ENCODE measurements at places on chromosomes 4 and X.

DNA sequence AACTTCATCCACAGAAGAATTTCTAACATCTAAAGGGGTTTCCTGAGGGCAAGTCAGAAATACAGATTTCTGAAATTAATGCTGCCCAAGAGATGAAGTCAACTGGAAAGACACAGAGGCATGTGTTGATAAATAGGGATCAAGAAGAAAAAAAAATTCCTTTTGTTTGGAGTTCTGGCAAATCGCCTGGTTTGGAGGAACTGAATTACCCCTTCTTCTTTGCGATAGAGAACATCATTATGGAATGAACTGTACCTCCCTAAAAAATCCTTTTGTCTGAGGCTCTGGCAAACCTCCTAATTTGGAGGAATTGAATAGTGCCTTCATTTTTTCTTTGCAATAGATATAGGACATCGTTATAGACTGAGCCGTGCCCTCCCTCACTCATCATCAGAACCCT lies 200.9 kb downstream of the DHRSX start:
- peak; percentile 8 for DNase-seq

- no peak for DNase-seq
These were observed 150.3 kb downstream of the FBXW7 start for GRCh38 chr4:152385551-152385950.

DNA sequence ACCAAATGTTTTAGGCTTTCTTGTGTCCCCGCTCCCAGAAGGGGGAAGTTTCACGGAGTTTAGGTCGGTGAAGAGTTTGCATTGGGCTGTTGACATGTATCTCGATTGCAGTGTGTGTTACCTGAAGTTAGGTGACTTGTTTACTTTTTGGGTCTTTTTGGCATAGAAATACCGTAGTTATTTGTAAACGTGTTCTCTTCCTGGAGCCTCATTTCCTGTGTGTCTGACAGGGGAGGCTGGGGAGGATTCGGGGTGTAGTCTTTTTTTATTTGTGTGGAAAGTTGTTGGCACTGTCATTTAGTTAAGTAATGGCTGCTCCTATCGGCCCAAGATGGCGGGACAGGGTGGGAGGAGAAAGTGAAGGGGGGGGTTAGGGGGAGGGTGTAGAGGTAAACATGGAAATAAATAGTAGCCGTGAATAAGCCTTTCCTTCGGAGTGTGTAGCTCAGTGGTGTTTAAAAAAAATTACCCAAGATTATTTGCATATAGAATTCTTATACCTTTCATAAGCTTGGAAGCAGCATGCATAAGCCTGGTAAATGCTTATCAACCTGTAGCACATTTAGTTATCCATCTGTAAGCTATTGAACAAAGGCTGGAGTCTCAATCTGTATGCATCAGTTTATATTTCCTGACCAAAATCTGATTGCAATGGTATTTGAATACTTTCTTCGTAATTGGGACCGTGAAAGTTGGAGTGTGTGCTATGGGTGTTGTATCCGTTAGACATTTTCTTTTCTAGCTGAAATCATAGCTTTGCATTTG lies 1.6 kb downstream of the KDM6A start:
- DNase-seq, result no peak

DNA sequence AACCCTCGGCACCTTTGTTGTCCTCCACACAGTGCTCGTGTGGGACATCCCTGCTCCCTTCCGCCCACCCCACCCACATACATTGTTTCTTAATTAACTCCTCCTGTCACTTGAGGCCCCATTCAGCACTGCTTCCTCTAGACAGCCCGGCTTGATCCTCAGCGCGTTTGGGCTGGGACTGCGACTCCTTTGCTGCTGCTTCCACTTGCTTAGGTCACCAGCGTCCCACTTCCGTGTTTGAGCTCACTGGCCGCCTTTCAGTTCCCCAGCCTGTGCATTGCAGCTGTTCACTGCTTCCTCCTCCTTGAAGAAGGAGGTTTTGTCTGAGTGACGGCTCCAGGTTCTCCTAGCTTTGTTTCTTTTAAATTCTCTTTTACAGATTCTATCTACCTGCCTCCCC lies 16.1 kb downstream of the RNF4 start:
- DNase-seq, result no peak

GRCh38 chr4:21451032-21451431 lies 497.5 kb downstream of the KCNIP4 start:
- DNase-seq, result no peak

DNA sequence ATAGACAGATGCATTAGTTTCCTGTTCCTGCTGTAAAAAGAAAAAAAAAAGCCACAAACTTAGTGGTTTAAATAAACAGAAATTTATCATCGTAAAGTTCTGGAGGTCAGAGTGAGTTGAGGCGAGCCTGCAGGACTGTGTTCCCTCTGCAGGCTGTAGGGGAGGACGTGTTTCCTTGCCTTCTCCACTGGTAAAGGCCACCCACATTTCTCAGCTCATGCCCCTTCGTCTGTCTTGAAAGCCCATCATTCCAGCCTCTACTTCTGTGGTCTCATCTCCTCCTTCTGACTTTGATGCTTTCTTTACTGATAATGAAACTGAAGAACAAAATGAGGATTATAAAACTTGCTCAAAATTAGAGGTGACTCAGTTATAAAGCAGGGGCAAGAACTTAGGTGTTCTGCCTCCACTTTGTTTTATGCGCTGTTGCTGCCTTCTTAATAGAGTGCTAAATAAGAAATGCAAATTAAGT lies 143.0 kb downstream of the STIM2 start:
- no peak for DNase-seq

DNA sequence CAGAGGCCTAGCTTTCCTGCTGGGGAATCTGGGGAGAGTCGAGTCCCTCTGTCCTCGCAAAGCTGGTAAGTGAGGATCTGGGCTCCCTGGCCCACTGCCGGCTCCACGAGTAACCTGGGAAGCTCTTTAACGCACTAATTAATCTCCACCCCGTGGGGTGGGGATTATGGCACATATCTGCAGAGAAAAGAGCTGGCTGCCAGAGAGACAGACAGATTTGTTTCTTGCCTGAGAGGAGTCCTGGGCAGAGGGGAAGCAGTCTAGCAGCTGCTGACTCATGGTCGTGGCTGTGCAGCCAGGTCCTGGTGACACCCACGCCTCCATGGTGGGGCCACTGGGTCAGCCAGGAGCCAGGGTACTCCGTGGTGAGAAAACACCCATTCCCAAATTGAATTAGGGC lies 14.0 kb downstream of the SORCS2 start:
- DNase-seq, result no peak

- DNase-seq, result no peak
These were observed 496.8 kb downstream of the CENPC start for GRCh38 chr4:67048530-67048929.

DNA sequence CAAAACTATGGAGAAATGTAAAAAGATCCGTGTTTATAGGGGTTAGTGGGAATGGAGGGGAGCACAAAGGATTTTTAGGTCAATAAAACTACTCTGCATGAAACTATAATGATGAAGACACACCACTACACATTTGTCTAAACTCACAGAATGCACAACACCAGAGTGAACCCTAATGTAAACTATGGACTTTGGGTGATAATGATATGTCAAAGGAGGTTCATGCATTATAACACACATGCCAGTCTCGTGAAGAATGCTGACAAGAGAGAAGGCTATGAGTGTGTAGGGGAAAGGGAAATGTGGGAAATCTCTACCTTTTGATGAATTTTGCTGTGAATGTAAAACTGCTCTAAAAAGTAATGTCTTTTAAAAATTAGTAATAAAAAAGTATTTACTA lies 183.3 kb downstream of the MAB21L2 start:
- DNase-seq, result no peak

DNA sequence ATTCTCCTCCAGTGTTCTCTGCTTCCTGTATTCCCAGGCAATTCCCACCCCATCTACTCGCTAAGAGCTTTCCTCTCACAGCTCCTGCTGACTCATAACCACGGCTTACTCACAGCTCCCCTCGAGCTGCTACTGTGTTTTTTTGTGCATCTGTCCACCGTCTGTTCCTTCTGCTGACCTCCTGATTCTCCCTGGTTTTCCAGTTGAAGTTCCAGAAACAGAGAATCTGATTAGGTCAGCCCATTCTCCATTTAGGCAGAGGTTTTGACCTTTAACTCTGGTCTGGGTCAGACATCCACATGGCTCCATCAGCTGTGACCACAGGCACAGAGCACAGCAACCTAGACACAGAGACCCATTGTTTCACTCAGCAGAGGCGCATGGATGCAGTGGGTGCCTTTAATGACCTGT lies 5.5 kb upstream of the SMIM20 start:
- DNase-seq, result peak; percentile 61

- DNase-seq, result no peak
These were observed 14.3 kb downstream of the CASK start for GRCh38 chrX:41909068-41909467.

DNA sequence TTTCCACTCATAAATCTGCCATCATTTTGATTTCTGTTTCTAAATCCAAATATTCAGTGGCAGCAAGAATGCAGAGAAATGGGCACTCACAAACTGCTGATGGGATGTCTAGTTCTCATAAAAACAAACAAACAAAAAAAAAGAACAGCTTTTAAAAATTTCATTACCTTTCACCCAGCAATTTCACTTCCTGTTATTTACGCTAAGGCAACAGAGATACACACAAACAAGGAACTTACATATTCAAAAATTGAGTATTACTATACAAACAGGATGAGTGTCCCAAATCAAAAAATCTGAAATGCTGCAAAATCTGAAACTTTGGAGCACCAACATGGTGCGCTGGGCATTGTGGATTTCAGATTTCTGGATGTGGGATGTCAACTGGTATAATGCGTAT lies 36.4 kb downstream of the FAT1 start:
- no peak for DNase-seq

DNA sequence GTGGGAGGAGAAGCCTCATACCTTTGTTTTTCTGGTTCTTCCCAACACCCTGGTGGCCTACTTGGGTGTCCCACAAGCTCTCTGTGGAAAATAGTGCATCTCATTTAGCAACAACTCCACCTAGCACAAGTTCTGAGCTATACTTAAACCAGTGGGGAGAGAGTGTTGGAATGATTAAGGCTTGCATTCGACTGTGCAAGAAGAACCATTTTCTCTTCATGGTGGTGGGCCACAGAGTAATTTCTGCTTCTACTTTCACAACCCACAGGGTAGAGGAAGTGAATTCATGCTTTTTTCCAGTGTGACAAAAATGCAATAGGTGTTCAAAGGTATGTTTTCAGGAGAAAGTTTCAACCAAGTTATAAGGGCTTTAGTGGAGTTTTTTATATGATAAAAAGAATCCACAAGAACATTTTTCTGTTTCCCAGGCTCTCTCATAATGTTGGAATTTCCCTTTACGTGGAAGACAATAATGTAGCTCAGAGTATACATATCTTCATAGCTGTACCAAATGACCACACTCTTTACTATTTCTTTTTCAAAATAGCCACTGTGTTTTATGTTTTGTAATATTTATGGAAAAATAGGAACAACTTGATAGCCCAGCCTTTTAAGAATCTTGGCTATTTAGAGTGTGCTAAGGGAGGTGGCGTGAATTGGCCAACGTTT lies 80.3 kb upstream of the HHIP start:
- no peak for DNase-seq

DNA sequence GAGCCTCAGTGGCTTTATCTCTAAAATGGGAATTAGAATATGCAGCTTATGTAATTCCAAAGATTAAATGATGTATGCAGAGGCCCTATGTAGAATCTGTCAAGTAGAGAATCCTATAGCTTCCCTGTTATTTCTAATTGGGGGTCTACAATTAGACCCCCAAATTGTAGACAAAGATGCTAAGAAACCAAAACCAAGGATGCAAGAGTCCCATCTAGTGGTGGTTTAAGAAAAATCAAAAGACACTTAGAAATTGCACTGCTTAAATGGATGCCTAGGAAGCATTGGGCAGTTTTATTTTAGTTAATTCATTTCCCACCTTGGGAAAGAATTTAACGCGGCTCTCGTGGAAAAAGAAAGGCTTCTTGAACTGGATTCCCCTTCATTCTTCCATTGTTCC lies 115.2 kb downstream of the GABRA2 start:
- no peak for DNase-seq

GRCh38 chr4:95114521-95114920 lies 356.8 kb downstream of the BMPR1B start:
- no peak for DNase-seq

- no peak for DNase-seq
These were observed 240.6 kb upstream of the NOCT start for GRCh38 chr4:138774940-138775339.

DNA sequence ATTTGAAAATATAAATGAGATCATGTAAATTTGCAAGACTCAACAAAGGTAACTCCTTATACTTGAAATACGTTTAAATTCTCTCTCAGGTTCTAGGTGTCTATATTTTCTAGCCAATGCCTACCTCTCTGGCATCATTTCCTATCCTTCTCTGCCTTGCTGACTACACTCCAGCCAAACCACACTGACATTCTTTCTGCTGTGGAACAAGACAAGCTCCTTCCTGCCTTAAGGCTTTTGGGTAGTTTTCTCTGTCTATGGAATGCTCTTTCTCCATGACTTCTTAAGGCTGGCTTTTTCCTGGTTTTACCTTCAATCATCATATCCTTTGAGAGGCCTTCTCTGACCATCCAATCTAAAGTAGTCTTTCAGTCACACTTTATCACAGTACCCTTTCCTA lies 201.0 kb downstream of the SPRY1 start:
- no peak for DNase-seq

DNA sequence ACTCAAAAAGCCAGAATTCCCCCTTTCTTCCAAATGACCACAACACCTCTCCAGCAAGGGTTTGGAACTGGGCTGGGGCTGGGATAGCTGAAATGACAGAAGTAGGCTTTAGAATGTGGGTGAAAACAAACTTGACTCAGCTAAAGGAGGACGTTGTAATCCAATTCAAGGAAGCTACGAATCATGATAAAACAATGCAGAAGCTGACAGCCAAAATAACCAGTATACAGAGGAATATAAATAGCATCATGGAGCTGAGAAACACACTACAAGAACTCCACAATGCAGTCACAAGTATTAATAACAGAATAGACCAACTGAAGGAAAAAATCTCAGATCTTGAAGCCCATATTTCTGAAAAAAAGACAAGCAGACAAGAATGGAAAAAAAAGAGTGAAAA lies 95.8 kb upstream of the TET2 start:
- no peak for DNase-seq

- no peak for DNase-seq
These were observed 39.5 kb downstream of the USP38 start for GRCh38 chr4:143224255-143224654.

DNA sequence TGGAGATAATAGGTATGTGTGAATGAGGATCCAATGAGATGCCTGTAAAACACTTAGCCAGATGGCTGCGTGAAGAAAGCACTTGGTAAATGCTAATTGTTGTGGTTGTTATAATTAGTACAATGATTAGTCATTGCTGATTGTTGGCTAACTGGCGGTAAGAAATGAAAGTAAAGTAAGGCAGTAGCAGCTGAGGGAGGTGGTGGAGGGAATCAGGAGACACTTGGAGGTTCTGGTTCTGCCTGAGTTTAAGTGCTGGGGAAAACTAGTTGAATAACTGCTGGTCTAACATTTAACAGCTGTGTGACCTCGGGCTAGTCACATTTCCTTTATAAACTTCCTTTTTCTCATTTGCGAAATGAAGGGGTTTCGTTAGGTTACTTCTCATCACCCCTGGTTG lies 30.9 kb downstream of the CD38 start:
- DNase-seq, result no peak

DNA sequence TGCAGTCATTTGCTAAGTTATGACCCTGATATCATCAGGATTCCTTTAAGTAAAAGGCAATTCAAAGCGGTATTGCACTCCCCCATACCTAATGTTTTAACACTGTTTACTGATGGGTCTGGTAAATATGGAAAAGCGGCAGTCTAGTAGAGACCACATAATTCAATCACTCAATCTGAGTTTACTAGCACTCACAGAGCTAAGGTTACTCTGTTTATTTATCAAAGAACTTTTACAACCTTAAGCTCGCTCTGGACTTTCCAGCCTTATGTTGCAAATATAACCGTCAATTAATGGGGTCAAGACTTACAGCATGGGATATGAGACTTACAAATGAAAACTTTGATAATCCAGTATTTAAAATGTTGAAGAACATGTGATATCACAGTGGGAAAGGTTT lies 124.5 kb upstream of the ZCCHC13 start:
- DNase-seq, result no peak

Data from AG09319 (cell line).